CD8-positive, alpha-beta memory T cell (primary cell): ENCODE measurements at places on chromosomes 7 and 10. TPM values are rescaled to one million over a fixed set of nuclear protein-coding genes. Genes with fewer than 3 reads are reported as not detected.

Gene SLC26A5
- polyA plus RNA-seq = not detected

GRCh38 chr7:46982928-46983327 lies 599.0 kb downstream of the TNS3 start:
- DNase-seq = no peak

DNA sequence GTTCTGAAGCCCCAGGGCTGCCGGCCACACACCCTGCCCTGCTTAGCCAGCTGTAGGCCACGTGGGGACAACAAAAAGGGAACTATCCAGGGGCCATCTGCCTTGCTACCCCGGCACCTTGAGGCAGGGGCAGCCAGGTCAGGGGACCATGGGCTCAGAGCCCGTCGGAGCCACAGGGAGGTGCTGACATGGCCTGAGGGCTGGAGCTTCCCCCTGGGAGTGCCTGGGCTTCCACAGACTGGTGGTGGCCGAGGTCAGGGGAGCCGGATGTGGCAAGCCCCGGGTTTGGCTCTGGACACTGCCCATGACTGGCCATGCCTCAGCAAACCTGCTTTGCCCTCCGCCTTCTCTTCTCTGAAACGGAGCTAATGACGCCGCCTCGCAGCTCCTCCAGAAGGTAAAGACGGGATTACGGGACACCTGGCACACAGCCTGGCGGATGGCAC lies 178.5 kb downstream of the EBF3 start:
- DNase-seq = no peak

Gene PILRA
- 0.37 TPM for polyA plus RNA-seq

Gene VAX1
- polyA plus RNA-seq = not detected

Gene LRIT1
- not detected for polyA plus RNA-seq

Gene VSTM4
- polyA plus RNA-seq = not detected

- no peak for DNase-seq
Observed at GRCh38 chr7:129767120-129768015, 155.8 kb downstream of the NRF1 start.

Gene C10orf67
- 0.26 TPM for polyA plus RNA-seq

DNA sequence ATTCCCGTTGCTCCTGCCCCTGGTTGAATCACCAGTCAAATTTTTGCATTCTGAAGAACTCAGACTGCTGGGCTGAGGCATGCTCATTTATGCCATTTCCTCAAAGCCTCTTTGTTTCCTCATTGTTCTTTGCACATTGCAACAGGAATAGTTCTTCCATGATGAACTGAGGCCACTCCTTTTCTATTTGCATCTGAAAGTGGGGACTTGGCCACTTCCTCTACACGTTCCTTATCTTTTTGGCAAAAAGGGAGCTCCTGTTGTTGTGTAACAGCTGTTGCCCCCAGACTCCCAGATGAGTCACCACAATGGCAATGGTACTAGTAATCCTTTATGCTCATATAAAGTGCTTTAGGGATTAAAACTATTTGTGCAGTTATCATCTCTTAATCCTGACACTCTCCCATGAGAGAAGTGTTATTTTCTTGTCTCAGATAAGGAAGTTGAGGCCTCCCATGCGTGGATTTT lies 20.1 kb upstream of the ITPRID1 start:
- DNase-seq = no peak

DNA sequence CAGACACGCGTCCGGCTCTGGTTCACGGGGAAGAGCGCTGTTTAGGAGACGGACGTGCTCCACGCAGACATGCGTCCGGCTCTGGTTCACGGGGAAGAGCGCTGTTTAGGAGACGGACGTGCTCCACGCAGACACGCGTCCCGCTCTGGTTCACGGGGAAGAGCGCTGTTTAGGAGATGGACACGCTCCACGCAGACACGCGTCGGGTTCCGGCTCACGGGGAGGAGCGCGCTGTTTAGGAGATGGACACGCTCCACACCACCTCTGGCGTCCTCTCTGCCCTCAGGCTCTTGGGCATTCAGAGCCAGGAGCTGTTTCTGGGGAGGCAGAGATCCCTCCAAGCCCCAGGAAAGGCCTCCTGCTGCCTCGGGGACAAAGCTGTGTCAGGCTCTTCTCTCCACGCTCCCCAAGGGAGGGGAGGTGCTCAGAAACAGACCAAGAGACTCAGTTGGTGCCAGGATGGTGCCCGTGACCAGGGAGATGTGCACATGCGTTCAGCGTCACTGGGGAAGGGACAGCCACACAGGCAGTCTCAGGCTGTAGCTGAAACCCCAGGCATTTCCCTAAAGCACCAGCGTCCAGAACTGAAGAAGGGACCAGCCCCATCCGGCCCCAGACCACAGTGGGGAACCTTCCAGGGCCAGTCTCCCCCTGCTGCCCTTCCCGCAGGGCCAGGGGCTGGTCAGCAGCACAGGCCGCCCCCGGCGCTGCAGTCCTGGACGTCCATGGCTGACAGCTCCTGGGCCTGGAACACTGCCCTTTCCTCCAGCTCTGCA lies 175.6 kb downstream of the ELFN1 start:
- no peak for DNase-seq

- no peak for DNase-seq
Observed at GRCh38 chr7:116552602-116553001, 27.8 kb downstream of the CAV1 start.

Gene TRIM24
- polyA plus RNA-seq = 8.4 TPM

Gene STAMBPL1
- polyA plus RNA-seq = 10.6 TPM
